ENCODE measurements at places on chromosomes 2 and 18.

DNA sequence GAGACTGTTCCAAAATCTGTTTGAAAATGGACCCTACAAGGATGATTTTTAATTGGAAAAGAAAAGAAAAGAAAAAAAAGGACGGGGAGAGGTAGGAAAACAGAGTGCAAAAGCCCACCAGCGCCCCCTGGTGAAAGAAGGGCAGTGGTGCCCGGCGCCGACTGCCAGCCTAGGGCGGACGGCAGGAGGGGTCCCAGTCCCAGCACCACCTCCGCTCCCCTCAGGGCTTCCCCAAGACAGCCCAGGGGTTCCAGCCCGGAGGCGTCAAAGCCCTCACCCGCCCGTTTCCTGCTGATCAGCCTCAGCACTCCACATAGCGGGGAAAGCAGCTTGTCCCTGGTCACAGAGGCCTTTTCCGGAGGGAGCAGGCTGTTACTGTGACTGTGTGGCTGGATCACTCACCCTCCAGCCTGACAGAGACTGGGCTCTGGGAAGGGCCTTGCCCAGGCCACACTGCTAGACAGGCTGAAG lies 213.9 kb downstream of the TFCP2L1 start:
- peak; percentile 62 for DNase-seq

DNA sequence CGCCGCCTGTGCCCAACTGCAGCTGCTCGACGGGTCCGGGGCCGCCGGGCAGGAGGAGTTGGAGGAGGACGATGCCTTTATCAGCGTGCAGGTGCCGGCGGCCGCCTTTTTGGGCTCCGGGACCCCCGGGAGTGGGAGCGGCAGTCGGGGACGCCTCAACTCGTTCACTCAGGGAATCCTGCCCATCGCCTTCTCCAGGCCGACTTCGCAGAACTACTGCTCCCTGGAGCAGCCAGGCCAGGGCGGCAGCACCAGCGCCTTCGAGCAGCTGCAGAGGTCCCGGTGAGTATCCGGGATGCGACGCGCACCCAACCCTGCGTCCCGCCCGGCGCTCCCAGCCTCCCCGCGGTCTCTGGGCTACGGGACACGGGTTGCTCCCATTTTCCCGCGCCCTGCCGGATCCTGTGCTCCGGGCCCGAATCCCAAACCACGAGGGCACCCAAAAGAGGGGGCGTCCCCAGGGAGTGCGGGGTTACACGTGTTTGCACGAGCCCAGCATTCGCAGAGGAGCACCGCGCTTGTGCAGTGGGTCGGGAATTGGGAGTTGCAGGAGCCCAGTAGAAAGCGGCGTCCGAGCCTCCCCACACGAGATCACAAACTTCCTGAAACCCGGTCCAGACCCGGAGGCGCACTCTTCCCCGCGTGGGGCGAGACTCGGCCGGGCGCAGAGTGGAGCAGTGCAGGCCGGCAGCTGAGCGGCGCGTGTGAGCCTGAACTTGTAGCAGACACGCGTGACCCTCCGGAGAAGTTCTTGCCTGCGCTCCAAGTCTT lies 1.2 kb downstream of the CABLES1 start:
- no peak for DNase-seq

DNA sequence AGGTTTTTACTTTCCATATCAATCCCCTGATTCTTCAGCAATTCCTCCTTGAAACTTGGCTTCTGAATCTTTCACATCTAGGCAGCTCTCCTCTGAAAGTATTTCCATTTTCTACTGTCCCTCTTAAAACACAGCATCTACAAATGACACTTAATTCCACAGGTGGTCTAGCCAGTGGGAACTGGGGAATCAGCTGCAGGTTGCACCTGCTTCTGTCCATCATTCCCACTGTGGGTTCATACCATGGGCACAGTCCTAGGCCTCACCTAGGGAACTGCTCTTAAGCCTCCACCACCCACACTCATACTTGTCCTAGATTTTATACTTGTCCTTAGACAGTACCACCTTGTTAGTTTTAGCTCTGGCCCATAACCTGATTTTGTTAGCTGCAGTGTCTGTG lies 2.2 kb downstream of the LOXL3 start:
- DNase-seq: no peak

DNA sequence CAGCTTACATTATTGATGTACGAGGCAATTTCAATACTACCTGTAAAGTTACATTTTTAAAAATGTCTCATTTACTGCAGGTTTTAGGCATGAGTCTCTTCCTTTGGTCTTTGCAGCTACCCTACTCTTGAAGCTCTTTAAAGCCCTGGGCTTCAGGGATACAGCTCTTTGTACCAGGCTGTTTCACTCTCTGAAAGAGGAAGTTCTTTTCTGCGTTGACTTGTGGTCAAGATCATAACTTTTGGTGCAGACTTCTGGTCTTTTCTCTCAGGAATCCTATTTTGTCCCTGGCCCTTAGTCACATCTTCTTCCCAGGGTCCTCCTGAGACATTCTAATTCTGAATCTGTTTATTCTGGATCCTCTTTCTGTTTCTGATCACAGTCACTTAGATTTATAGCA lies 16.6 kb upstream of the HRH4 start:
- no peak for DNase-seq

DNA sequence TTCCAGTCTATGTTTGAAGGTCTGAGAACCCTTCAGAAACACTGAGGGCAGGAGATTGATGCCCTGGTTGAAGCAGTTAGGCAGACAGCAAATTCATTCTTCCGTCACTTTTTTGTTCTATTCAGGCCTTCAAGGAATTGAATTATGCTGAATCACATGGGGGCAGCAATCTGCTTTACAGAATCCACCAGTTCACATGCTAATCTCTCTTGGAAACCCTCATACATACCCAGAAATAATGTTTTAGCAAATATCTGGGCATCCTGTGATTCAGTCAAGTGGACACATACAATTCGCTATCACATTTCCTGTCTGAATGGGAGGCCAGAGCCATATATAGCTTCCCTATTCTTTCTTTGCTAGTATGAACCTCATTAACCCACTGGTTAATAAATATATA lies 301.4 kb upstream of the CNTNAP5 start:
- DNase-seq: no peak

GRCh38 chr2:40240070-40240469 lies 211.8 kb downstream of the SLC8A1 start:
- DNase-seq: no peak

- peak; percentile 93 for DNase-seq
Measured at GRCh38 chr2:130797493-130798435, 39.0 kb upstream of the ARHGEF4 start.

GRCh38 chr2:42096869-42097591 lies 49.2 kb downstream of the PKDCC start:
- DNase-seq: no peak

DNA sequence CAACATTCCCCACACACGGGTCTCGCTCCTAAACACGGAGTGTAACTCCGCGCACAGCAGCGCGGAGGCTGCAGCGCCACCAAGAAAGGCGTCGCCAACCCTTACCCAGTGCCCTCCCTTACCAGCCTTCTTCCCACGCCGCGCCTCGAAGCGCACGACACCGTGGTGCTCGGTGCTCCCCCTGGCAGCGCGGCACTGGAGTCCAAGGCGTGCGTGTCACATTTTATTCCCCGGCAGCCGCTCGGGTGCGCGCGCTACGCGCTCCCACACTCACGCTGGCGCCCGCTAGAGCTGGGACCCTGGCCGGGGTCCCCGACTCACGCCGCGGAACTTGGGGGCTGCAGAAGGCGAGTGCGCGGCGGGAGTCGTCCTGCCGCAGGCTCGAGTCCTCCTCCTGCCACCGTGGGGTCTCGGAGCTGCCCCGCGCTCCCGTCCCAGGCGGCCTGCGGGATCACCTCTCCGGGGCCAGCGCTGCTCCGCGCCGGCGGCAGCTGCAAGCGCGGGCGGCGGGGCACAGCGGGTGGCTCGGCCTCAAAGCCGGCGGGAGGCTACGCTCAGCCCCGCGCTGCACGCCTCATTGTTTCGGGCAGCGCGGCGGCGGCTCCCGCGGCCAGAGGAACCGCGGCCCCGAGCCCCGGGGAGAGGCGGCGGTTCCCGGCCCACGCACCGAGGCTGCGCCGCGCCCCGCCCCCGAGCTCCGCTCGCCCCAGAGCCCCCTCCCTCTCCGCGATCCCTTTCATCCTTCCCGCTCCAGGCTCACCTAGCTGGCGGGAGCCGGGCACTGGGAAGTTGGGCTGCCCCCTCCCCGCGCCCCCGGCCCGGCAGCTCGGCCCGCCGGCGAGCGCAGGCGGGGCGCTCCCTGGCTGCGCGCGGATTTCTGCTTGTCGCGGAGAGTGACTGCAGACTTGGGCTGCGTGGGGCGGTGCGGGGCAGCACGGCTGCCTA lies at the start of gene ST6GAL2:
TSS of gene ST6GAL2 (minus strand) at position 197 of the 945 bp plus-strand sequence. CDS start 42,190 bp downstream, outside the sequence.
- DNase-seq: no peak

DNA sequence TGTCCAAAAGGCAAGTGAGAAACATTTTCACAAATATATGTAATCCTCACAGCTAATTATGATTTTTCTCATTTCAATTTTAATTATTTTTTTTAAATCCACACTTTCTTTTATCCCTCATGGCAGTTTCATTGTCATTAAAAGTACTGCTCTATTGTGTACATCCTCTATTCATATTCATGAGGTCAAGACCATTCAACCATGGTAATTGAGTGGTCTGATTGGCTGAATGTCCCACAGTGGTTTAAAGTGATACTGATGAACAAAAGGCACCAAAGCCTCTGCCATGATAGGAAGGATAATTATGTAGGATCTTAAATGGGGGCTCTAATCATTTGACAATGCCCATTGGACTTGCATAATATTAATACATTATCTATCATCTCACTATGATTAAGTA lies 108.4 kb upstream of the EPHA4 start:
- DNase-seq: no peak

DNA sequence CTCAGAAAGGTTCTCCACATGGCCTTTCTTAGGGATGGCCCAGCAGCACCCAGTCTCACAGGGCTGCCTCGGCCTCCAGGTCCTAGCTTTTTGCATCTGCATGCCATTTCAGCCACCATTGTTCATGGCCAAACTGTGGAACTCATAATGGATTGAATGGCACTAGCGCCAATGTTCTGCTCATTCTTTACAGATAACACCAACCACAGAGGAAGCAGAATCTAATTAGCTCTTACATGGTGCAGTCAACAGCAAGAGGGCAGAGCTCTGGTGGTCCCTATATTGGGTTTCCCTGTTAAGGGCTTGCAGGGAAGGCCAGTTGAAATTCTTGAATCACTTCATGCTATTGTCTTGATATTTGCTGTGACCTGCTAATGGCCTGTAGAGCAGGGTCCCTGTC lies 45.6 kb downstream of the ARL4C start:
- no peak for DNase-seq

- DNase-seq: no peak
Measured at GRCh38 chr2:45300026-45300750, 290.9 kb upstream of the SIX2 start.

- peak; percentile 82 for DNase-seq
Measured at GRCh38 chr2:237432484-237433092, 18.6 kb upstream of the COL6A3 start.

All from stimulated activated CD4-positive, alpha-beta T cell treated with anti-CD3 and anti-CD28 coated beads, Interleukin-2, amount 100 ng/mL, for 48 hours (primary cell).